Hepatocyte (in vitro differentiated cells): ENCODE measurements at places on chromosomes 7 and 10. TPM values are rescaled to one million over a fixed set of nuclear protein-coding genes. Genes with fewer than 3 reads are reported as not detected.

DNA sequence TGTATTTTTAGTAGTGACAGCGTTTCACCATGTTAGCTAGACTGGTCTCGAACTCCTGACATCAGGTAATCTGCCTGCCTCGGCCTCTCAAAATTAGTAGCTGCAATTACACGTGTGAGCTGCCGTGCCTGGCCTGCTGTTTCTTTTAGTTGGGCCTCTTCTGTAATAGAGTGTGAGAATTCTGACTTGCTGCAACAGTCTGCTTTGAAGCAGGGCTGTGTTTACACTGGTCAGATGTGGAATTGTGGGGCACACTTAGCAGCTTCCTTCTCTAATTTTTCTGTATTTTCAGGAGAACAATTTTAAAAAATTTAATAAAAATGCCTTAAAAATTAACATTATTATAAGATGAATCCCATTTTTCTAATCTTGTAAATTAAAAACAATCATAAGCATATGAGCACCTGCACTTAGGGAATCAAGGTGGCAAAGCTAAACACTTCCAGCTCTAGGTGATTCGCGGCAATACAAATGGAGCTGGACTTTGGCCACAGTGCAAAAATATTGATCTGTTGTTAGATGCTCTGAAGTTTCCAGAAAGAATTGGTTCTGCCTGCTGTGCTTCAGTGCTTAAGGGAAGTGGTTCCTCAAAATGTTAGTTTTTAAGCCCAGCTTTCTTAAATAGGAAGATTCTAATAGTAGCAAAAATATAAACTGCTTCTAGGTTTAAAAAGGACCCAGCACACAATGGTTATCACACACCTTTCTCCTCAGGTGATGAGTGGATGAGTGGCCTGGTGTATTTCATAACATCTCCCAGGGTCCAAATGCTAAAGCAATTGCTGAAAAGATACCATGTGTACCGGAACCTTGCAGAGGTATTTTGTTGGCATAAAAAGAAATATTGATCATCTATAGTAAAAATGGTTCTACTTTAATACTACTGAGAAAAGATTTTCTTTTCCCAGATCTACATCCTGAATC lies 63.5 kb upstream of the ATRNL1 start:
- H3K27ac ChIP-seq = no peak overlapping the region
- H3K4me3 ChIP-seq = no peak overlapping the region
- no peaks in the 10 kb centered on the region for H3K4me1 ChIP-seq
- peaks cover 4% of the 10 kb centered on the region for H3K27me3 ChIP-seq

- no peaks in the 10 kb centered on the region for H3K27me3 ChIP-seq
- no peak overlapping the region for H3K4me3 ChIP-seq
- DNase-seq = no peak
- no peaks in the 10 kb centered on the region for H3K36me3 ChIP-seq
- no peak overlapping the region for H3K27ac ChIP-seq
Measured at GRCh38 chr10:13776861-13777311, 190.1 kb downstream of the PRPF18 start.

GRCh38 chr10:26781797-26782196 lies 79.0 kb downstream of the ABI1 start:
- H3K27ac ChIP-seq = peak overlapping the region; percentile 27
- no peaks in the 10 kb centered on the region for H3K27me3 ChIP-seq
- DNase-seq = no peak
- H3K36me3 ChIP-seq = no peaks in the 10 kb centered on the region
- H3K4me1 ChIP-seq = peaks cover 23% of the 10 kb centered on the region
- no peak overlapping the region for H3K4me3 ChIP-seq

GRCh38 chr10:116785282-116785681 lies 42.9 kb upstream of the HSPA12A start:
- H3K27ac ChIP-seq = no peak overlapping the region
- H3K4me3 ChIP-seq = no peak overlapping the region
- DNase-seq = no peak
- H3K4me1 ChIP-seq = no peaks in the 10 kb centered on the region
- no peaks in the 10 kb centered on the region for H3K36me3 ChIP-seq
- H3K27me3 ChIP-seq = no peaks in the 10 kb centered on the region

DNA sequence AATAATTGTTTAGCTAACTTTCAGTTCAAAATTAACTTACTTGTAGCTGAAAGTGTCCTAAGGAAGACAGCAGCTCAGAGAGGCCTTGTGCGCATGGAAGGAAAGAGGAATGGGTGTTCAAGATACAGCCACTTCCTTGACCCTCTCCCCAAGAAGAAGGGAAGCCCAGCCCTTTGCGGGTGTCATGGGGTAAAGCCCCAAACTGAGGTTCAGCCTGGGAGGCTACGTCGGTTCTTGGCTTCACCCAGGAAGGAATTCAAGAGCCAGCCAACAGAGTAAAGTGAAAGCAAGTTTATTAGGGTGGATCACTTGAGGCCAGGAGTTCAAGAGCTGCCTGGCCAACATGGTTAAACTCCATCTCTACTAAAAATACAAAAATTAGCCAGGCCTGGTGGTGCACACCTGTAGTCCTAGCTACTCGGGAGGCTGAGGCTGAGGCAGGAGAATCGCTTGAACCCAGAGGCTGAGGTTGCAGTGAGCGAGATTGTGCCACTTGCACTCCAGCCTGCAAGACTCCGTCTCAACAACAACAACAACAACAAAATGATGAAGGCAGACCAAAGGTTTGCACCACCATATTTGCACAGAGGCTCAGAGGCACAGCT lies 15.9 kb downstream of the GPRIN2 start:
- H3K27ac ChIP-seq = peak overlapping the region; percentile 90
- DNase-seq = no peak
- peak overlapping the region; percentile 20 for H3K4me3 ChIP-seq
- no peaks in the 10 kb centered on the region for H3K36me3 ChIP-seq

The METTL2B gene
- 22.9 and 29.0 TPM in 2 replicates for total RNA-seq
